ENCODE measurements at places on chromosomes 5 and 9.

- no peak for DNase-seq
Observed at GRCh38 chr9:107898761-107899160, 409.2 kb upstream of the KLF4 start.

DNA sequence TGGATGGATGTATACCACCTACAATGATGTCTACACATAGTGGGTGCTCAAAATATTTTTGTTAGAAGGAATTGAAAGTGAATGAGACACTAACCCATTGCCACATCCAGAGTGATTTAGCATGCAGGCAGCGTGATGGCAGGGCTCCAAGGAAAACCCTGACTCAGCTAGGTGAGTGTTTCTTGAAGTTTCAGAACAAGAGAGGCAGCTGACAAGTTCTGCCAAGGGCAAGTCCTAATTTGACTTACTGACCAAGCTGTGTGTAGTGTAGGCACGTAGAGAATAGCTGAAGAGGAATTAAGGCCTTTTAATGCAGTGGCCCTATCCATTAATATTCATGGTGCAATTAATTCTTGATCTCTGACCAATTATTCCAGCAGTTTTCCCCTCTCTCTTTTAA is 107.8 kb upstream of the ATP10B start:
- no peak for DNase-seq

DNA sequence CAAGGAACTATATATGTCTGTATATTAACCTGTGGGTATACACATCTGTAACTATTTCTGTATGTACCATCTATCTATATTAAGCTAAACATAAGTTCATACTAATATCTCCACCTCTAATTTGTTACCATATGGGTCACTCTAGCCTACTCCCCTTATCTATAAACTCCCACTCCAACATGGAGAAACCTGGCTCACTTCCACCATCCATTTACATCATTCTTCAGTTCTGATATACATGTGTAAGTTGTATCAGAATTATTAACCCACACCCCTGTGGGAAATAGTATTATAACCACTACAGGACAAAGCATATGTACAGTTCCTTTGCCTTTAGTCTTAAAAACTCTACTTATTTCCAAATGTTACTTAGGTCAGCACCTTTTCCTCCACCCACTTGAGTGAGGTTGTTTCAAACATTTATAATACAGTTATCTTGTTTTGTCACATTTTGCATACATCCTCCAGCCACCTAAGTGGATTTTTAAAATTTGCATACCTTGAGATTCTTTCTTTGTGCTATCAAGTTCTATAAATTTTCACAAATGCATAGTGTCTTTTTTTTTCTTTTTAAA is 10.6 kb downstream of the NDFIP1 start:
- no peak for DNase-seq

DNA sequence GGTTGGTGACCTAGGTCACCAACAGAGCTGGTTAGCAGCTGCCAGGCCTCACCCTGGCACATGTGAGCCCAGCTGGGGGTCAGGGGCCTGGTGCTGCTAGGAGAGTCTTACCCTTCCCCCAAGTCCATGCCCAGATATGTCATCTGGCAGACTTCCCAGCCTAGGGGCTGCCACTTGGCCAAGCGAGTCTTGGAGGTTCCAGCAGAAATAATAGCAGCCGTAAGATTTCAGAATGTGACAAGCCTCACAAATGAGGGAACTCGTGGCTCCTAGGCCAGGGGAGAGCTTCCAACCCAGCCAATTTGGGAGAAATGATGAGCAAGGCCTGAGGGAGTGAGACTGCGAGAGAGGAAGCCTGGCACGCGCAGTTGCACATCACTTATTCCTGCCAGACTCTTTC is 11.1 kb downstream of the URM1 start:
- DNase-seq, result no peak

- DNase-seq, result no peak
Observed at GRCh38 chr9:115997923-115998322, 155.7 kb upstream of the PAPPA start.

Data from chondrocyte (in vitro differentiated cells).